ENCODE measurements at places on chromosomes 11 and 22.

GRCh38 chr11:83540112-83540675 lies 254.0 kb upstream of the CCDC90B start:
- no peak for DNase-seq

DNA sequence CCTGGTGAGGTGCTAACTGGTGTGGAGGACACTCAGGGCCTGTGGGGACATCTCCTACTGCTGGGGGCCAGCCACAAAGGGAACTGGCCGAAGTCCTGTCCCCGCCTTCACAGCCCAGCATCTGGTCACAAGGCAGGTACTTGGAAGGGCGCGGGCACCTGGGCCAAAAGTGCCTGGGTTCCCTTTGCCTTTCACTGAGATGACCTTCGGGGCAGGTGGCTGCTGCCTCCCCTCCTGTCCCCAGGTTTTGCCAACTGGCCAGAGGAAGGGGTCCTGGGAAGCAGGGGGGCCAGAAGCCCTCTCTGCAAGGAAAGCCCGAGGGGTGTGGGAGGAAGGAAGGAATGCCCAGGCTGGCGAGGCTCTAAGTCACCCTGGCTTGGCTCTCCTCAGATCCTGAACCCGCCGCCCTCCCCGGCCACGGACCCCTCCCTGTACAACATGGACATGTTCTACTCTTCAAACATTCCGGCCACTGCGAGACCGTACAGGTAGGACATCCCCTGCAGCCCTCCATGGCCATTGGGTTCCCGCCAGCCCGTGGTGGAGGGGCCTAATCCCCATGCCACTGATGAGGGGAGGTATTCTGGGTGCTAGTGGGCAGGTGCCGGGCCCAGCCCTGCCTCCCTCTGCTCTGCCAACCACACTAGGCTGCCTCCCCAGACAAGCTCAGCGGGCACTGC lies 14.4 kb upstream of the PPP6R3 start:
- no peak for DNase-seq

DNA sequence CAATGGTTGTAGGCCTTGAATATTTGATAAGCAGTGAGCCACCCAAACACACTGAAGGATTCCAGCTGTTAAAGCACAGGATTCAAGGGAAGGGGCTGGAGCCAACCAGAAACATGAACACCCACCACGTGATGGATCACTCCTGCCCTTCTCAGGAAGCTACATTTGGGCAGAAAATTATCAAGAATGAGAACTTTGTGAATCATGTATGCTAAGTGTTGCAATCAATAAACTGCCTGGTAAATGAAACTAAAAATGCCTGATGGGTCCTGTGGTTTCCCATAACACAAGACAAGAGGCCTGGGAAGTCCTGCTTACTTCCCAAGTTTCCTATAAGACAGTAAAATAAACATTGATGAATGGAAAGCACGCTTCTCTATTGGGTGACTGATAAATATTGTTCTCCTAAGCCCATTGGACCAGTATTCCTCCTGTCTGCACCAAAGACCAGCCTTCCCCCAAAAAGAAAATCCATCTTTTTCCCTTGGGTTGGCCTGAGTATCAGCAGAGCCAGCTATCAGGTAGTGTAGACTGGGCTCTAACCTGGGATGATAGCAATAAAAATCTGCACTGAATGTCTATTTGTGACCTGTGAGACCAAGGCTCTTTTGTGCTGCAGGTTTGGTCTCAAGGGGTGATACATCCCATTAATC lies 98.4 kb downstream of the CCDC83 start:
- no peak for DNase-seq

DNA sequence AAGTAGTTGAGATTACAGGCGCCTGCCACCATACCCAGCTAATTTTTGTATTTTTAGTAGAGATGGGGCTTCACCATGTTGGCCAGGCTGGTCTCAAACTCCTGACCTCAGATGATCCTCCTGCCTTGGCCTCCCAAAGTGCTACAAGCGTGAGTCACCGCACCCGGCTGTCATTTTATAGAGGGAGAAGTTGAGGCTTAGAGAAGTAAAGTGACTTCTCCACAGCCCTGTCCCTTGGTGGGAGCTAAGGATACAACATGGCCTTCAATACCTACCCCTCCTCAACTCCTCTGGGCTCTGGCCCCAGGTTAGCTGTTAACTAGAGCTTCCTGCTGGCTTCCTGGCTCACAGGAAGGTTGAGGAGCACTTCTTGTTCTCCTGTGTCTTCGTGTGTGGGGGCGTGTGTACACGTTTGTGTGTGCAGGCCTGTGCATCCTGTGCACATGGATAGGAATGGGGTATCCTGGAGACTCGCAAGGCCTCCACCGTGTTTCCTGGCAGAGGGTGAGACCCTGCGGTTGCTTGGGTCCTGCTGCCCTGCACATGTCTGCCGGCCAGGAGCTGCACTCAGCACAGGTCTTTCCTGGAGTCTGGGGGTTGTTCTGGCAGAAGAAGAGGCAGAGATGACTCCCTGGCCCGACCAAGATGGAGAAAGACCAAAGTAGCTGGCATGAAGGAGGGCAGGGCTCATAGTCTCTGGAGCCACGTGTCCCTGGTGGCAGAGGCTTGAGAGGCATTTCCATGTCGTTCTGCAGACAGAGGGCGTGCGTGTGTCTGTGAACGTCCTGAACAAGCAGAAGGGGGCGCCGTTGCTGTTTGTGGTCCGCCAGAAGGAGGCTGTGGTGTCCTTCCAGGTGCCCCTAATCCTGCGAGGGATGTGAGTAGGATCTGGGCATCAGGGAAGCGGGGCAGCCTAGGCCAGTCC lies 2.4 kb downstream of the SIDT2 start:
- no peak for DNase-seq

- DNase-seq: no peak
These were observed 806 bp upstream of the SAAL1 start for GRCh38 chr11:18106688-18107087.

DNA sequence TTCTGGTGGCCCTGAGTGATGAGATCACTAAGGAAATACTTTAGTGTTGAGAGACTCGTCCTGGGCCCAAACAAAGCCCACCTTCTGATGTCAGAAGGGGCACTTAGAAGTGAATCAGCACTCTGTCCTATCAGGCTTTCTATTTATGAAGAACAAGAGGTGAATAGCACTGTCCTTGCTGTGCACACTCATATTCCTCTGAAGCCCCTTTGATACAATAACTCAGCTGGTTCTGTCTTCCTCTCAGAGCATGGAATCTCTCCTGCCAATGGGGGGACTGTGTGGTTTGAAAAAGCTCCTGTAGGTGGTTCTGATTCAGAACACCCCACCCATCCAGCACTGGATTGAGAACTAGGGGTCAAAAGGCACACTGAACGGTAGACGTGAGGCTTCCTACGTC lies 348.1 kb downstream of the ETS1 start:
- DNase-seq: no peak

DNA sequence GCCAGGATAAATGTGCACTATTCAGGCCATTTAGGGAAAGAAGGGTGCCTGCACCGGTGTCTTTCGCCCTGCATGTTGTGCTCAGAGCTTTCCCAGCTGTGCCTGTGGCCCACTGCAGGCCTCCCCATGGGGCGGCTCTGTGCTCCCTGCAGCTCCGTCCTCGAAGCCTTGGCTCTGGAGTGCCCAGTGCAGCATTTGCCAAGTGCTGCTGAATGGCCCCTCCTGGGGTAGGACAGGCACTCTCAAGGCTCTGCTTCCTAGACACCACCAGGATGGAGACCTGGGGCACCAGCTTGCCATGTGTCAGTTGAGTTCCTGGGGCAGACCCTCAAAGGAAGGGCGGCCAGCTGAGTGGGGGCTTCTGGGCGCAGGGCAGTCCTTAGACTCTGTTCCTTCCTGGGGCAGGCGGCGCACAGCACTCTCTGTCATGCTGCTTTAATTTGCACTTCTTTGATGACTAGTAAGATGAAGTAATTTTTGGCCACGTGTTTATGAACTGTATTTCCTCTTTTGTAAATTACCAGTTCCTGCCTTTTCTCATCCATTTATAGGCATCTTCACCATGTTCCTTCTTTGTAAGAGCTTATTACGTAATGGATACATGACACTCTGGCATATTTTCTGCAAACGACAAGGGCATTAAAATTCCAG lies 32.1 kb upstream of the GNB1L start:
- no peak for DNase-seq

DNA sequence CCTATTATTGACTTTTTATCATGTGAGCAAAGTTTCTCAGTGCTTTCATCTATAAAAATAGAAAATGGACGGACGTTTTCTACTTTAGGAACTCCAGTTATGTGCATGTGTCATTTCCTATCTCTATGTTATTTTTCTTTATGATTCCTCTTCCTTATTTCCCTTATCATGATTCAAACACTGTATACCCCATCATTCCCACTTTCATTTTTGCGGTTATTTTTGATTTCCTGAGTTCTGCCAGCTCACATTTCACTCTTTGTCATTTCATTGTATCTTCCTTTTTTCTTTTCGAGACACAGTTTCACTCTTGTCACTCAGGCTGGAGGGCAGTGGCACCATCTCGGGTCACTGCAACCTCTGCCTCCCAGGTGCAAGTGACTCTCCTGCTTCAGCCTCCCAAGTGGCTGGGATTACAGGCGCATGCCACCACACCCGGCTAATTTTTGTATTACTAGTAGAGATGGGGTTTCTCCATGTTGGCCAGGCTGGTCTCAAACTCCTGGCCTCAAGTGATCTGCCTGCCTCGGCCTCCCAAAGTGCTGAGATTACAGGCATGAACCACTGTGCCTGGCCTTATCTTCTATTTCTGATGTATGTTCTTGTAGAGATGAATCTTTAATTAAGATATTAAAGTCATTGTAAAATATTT lies 21.5 kb downstream of the C11orf58 start:
- no peak for DNase-seq

GRCh38 chr11:120057595-120058581 lies 80.0 kb downstream of the TRIM29 start:
- DNase-seq: no peak

GRCh38 chr11:14542324-14542723 lies 22.1 kb upstream of the PSMA1 start:
- DNase-seq: no peak

- no peak for DNase-seq
These were observed 1.9 kb downstream of the HTR3B start for GRCh38 chr11:113906516-113906915.

DNA sequence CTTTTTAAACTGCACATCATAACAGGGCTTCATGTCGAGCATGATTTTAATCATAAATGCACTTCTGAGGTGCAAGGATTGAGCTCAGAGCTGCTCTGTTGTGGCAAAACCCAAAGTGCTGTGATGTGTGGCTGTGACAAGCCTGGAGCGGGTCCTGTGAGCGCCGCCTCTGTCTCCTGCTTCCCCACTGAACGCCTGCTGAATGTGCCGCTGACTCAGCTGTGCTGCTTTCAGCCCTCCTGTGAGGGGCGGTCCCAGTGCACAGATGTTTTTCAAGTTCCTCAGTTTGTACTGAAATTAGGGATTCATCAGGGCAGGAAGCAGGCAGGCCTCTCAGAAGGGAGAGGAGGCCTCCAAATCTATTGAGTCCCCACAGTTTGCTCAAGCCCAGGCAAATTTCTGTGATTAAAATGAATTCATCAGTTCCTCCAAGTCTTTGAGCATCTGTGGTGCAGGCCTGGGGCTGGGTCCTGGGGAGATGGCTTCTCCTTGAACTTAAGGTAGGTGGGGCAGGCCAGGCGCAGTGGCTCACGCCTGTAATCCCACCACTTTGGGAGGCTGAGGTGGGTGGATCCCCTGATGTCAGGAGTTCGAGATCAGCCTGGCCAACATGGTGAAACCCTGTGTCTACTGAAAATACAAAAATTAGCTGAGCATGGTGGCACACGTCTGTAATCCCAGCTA lies 3.0 kb upstream of the GTSE1 start:
- no peak for DNase-seq

DNA sequence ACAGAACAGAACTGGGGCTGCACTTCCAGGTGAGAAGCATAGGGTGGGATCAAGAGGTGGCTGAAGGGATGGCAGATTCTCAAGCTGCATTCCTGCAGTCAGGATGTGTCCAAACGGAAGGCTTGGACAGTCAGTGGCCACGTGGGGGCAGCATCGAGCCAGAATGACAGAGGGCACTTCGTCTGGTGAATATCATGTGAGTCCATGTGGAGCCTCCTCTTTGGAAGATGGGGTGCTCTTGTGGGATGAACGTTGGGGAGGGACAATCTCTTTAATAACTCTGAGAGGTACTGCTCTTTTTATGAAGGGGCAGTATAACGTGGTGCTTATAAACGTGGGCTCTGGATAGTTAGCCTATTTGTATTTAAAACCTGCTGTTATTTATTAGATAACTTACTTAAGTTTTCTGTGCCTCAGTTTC lies 154.9 kb upstream of the NAV2 start:
- DNase-seq: no peak
